ENCODE measurements at places on chromosomes 2 and 18.
A peak's percentile ranks its signal among the peaks of the same experiment; 100 is the strongest.

DNA sequence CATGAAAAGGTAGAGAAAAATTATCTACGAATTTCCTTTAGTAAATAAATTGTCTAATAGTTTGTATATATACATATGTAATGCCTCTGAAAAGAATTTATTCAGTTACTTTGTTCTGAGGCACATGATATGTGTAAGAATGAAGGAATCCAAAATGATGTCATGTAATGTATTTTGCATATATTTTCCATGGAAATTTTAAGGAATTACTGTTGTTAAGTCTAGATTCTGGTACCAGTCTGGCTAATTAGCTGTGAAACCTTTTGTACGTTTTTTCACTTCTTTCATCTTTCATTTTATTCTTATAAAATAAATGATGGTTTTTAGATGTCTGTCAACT, 12.3 kb downstream of the YIPF4 start:
- no peaks in the 10 kb centered on the region for H3K27me3 ChIP-seq
- peaks cover 44% of the 10 kb centered on the region for H3K36me3 ChIP-seq
- H3K27ac ChIP-seq = no peak overlapping the region
- no peak overlapping the region for H3K4me3 ChIP-seq
- no peak for DNase-seq
- peaks cover 19% of the 10 kb centered on the region for H3K4me1 ChIP-seq

GRCh38 chr2:64359892-64360657, 93.9 kb upstream of the LGALSL start:
- no peak overlapping the region for H3K27ac ChIP-seq
- no peaks in the 10 kb centered on the region for H3K36me3 ChIP-seq
- peak overlapping the region; percentile 55 for H3K4me3 ChIP-seq
- no peak for DNase-seq
- peaks cover 15% of the 10 kb centered on the region for H3K4me1 ChIP-seq

DNA sequence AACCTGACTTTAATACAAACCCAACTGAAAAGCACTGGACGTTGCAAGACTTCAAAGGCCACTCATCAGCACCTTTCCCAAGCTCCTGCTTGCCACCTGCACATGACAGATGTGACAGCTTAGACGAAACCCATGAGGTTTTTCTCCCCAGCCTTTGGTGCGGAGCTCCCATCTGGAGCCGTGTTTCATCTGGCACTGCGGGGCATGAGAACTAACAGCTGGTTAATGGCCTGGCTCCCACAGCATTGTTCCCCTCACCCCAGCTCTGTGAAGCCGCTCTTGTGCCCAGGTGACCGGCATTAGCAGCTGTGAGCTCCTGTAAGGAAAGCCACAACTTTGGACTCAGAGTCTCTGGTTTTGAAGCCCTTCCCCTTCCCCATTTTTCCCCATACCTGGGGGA, 50.9 kb downstream of the GALR1 start:
- H3K4me1 ChIP-seq = no peaks in the 10 kb centered on the region
- DNase-seq = no peak
- H3K27ac ChIP-seq = no peak overlapping the region
- H3K27me3 ChIP-seq = peaks cover 8% of the 10 kb centered on the region

- no peaks in the 10 kb centered on the region for H3K36me3 ChIP-seq
- DNase-seq = no peak
- H3K27ac ChIP-seq = no peak overlapping the region
- peak overlapping the region; percentile 81 for H3K4me3 ChIP-seq
Observed at GRCh38 chr2:149039213-149039724, 770 bp downstream of the LYPD6B start.

DNA sequence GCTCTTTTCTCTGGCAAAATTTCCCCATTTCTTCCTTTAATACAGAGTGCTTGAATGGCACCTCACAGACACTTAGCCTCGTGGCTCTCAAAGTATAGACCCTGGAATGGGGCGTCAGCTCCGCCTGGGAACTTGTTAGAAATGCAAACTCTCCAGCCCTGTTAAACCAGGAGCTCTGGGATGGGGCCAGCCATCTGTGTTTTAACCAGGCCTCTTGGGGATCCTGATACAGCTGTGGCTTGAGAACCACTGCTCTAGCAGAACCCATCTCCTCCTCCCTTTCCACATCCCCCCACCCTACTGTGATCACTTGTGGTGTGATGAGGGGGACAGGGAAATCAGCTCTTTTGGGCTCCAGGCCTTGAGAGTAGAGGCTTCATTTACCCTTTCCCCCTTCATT, 15.9 kb downstream of the LTBP1 start:
- H3K4me1 ChIP-seq = peaks cover 2% of the 10 kb centered on the region
- H3K4me3 ChIP-seq = no peak overlapping the region
- no peaks in the 10 kb centered on the region for H3K36me3 ChIP-seq
- H3K27ac ChIP-seq = no peak overlapping the region
